Smooth muscle cell of the brain vasculature (primary cell): ENCODE measurements at places on chromosomes 2 and 18.

GRCh38 chr2:175855236-175855635 is 146.8 kb downstream of the LNPK start:
- DNase-seq = no peak

- DNase-seq = no peak
These were observed 27.9 kb upstream of the PTMA start for GRCh38 chr2:231680285-231680991.

DNA sequence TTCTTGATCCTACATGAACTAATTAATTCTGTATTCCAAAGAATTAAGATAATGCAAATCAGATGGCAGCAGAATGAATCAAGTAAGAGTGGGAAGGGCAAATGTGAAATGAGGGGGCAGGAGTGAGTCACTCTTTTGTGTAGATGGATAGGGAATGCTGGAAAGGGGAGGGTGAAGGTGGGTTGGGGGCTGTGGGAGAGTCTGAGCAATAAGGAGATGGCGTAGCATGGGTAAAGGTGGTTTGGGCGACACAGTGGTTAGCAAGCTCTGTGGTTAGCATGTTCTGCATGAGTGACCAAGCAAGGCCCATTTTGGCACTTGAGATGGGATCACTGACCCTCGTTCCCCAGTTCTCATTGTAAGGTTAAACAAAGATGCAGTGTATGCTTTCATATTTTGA is 20.4 kb downstream of the GPD2 start:
- no peak for DNase-seq

DNA sequence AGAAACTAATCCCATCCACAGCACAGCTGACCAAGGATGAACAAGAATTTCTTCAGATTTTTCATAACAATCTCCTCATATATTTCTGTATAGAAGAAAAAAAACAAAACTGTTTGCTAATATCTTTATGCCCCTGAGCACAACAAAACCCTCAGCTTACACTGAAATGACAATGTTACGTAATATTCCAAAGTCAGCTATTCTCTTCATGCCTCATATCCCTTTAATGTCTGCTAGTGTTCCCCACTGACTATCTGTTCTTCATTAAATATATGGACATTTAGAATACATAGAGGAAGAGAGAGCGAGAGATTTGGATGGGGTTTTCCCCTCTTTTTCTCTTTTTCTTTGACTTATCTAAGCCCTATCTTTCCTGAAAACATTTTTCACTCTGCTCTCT is 87.9 kb upstream of the GULP1 start:
- DNase-seq = no peak

GRCh38 chr2:129004485-129004884 is 685.8 kb upstream of the HS6ST1 start:
- no peak for DNase-seq
